ENCODE measurements at places on chromosomes 3 and 15.

DNA sequence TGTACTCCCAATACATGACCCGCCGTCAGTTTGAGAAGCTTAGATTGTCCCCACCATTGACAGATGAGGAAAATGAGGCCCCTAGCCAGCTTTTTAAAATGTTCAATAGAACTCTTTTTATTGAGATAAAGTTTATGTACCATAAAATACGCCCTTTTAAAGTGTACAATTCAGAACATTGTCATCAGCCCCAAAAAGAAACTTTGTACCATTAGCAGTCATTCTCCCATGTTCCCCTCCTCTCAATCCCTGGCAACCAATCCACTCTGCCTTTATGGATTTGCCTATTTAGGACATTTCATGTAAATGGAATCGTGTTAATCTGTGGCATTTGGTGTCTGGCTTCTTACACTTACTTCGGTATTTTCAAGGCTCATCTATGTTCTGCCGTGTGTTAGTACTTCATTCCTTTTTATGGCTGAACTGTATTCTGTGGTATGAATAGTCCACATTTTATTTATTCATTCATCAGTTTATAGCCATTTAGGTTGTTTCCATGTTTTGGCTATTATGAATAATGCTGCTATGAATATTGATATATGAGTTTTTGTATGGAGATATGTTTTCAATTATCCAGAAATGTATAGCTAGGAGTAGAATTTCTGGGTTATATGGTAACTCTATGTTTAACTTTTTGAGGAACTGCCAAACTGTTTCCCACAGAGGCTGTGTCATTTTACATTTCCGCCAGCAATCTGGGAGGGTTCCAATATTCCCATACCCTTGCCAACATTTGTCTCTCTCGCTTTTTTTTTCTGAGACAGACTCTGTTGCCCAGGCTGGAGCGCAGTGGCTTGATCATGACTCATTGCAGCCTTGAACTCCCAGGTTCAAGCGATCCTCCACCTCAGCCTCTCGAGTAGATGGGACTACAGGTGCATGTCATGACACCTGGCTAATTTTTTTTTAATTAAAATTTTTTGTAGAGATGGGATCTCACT is 15.3 kb upstream of the PTPN23 start:
- DNase-seq: no peak

DNA sequence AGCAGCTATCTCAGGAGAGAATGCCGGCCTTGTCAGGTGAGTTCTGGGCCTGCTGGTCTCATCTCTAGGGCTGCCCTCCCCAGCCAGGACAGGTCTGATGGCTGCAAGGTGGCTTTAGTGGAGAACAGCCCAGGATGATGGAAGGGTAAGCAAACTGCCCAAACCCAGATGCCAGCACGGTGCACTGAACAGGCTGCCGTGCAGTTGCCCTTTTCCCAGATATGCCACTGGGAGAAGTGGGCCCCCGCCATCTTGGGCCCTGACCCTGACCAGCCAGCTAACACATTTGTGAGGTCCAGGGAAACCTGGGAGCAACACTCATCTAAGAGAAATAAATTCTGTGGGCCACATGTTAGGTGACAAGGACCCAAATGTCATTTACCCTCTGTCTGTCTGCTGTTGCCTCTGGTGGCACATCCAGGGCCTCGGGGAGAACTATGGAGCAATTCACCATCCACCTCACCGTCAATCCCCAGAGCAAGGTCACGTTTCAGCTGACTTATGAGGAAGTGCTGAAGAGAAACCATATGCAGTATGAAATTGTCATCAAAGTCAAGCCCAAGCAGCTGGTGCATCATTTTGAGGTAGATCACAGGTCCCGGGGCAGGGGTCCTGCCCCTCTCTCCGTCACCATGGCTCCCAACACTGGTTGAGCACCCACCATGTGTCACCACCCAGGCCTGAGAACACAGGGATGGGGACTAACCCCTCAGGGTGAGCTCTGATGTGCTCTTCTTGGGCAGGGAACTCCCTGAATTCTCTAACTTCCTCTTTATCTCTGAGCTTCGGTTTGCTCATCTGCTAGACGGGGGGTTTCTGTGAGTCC is 1.8 kb downstream of the ITIH1 start:
- DNase-seq: no peak

- DNase-seq: no peak
Measured at GRCh38 chr3:186235554-186235953, 126.5 kb downstream of the DGKG start.

- no peak for DNase-seq
Measured at GRCh38 chr15:49155834-49156627, 632 bp upstream of the COPS2 start.

DNA sequence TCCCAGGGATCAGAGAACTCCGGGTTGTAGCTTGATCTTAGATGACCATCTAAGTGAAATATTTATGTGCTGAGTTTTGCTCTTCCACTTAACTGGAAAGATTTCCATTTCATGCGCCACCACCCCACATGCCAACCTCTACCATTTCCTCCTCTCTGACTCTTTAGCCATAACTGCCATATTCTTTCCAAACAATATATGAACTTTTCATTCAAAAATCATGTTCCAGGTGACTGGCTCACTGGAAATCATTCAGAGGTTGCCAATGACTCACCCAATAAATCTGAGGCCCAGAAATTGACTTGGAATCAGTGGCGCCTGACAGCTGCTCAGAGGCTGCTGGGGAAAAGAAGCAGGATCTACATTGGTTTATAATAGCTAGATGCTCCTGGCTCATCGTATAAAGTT is 31.6 kb upstream of the FAM174B start:
- no peak for DNase-seq

GRCh38 chr15:69858456-69858855 is 239.3 kb downstream of the TLE3 start:
- DNase-seq: no peak

GRCh38 chr3:38549957-38550840 is 54.1 kb downstream of the EXOG start:
- no peak for DNase-seq

- no peak for DNase-seq
Measured at GRCh38 chr3:119508172-119508845, 10.0 kb downstream of the TIMMDC1 start.

DNA sequence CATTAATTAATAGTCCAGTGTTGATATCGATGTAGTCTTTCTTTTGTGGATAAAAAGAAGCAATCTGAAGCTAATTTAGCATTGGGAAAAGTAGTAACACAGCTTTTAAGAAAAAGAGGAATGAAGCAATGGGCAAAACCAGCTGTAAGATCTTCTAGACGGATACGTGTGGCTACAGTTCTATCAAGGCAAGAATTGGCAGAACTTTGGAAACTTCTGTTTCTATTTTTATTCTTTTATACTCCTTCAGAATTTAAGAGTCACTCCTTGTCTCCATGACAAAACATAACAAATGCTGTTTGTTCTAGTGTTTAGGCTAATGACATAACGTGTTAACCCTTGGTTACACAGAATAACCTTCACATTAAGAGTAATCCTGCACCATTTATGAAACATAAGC is 289.2 kb downstream of the ROBO2 start:
- DNase-seq: no peak

DNA sequence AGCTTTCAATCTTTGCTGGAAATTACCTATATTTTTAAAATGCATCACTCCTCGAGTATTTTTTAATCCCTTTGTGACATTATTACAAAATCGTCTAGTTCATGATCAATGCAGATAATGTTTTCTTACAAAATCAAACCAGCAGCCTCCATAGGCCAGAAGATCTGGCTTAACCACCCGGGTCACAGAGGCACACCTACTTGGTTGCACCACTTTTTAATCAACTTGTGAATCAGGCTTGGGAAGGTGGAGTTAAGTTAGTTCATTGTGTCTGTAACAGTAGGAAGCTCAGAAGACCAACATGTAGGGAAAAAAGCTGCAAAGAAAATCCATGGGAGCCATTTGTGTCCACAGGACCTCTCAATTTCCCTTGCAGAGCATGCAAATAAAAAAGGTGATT is 148.0 kb downstream of the TP63 start:
- no peak for DNase-seq

GRCh38 chr15:57559875-57560274 is 31.8 kb upstream of the MYZAP start:
- DNase-seq: peak; percentile 61

DNA sequence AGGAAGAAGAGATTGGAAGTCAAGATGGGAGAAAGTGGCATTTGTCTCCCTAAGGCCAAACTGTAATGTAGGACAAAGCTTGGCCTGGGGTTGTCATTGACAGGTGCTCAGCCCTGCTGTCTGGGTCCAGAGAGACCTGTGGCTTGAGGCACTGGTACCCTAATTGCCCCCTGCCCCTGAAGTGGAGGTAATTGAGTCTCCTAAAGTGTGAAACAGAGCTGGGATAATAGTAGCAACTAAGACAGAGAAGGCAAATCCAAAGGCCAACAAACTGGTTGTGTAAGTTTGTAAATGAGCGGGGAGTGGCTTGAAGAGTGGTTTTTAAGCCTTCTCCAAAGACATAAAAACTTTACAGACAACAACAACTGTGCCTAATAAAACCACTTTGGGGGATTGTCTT is 264.2 kb upstream of the ROPN1 start:
- no peak for DNase-seq

- no peak for DNase-seq
Measured at GRCh38 chr15:65804252-65804931, 12.3 kb upstream of the DENND4A start.

All from uterus (tissue), 4 donors.